Mesothelial cell of epicardium (in vitro differentiated cells): ENCODE measurements at places on chromosomes 2 and 18.

DNA sequence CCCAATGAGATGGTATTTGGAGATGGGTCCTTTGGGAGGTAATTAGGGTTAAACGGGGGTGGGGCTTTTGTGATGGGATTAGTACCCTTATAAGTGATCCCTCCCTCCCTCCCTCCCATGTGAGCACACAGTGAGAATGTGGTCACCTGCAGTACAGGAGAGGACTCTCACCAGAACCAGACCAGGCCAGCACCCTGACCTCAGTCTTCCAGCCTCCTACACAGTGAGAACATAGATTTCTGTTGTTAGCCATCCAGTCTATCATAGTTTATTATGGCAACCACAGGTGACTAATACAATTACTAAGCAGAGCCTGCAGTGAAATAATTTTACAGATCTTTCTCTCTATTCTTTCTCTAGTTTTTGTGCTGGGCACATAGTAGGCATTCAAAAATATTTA is 137.7 kb upstream of the PKDCC start:
- DNase-seq, result no peak

GRCh38 chr2:169741-170140 is 94.1 kb downstream of the SH3YL1 start:
- no peak for DNase-seq

GRCh38 chr18:63206433-63207142 is 113.0 kb downstream of the BCL2 start:
- DNase-seq, result no peak

GRCh38 chr2:69724540-69725159 is 17.3 kb upstream of the ANXA4 start:
- peak; percentile 65 for DNase-seq

DNA sequence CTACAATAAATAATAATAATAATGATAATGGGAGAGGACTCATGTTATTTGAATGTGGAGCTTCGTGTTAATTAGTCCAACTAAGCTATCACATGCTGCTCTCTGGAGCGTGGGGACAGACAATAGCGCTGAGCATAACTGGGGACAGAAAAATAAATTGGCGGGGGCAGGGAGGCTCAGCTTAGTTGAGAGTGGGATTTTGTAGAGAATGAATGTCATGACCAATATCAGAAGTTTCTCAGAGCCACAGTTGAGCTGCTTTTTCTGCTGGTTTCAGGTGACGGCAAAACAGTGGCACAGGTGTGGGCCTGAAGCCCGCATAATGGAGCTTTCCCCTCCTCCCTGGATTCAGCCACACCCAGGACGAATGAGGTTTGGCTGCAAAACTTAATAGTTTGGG is 111.1 kb upstream of the CAB39 start:
- DNase-seq, result no peak

GRCh38 chr2:133130548-133131246 is 437.6 kb downstream of the NCKAP5 start:
- DNase-seq, result no peak

DNA sequence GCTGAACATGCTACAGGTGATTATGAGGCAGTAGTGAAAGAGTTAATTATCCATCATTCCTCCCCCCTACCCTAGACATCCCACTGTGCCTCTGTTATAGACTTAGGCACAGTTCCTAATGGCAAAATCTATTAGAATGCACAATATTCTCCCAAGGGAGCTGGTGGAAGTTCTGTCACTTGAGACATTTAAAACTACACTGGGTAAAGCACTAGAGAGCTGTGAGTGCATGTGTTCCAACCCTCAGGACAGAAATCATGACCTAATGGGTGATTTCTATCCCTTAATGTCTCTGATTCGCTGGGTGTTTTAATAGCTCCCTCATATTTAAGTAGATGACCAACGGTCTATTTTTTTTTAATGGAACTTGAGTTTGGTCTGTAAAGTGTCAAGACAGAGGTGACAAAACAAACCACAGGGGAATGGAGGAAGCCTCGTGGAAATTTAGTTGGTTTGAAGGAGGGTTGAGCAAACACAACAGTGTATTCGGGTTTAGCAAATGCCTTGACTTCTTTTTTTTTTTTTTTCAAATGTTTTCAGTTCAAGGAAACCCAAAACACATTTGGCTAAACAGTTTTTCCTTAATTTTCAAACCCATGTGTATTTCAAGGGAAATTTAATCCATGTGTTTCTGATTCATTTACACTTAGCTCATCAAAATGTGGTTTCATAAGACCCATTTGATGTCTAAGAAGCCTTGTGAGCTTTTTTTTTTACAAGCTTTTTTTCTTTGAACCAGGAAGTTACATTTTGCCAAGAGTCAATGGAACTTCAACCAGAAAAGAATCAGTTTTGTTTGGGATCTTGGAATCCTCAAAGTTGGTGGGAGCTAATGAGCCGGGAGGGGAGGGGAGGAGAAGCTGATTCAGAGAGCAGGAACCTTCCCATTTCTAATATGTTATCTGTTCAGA is 665.1 kb upstream of the ZEB2 start:
- DNase-seq, result no peak

DNA sequence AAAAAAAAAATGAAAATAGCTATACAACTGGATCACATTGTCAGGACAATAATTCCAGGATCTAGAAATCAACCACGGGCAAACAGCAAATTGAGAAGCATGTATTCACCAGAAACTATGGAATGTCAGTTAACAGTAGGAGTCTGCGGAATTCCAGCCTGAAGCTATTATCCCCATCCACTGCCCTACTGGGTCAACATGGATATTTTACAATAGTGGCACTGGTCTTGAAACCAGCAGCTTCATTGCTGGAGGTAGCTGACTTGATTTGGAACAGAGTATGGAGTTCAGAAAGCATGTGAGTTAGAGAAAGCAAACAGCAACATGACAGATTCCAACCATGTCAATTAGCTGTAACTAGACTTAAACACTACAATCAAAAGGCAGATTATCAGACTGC is 55.7 kb upstream of the PDE1A start:
- no peak for DNase-seq

- DNase-seq, result no peak
Observed at GRCh38 chr2:20099780-20100179, 48.4 kb upstream of the LAPTM4A start.

DNA sequence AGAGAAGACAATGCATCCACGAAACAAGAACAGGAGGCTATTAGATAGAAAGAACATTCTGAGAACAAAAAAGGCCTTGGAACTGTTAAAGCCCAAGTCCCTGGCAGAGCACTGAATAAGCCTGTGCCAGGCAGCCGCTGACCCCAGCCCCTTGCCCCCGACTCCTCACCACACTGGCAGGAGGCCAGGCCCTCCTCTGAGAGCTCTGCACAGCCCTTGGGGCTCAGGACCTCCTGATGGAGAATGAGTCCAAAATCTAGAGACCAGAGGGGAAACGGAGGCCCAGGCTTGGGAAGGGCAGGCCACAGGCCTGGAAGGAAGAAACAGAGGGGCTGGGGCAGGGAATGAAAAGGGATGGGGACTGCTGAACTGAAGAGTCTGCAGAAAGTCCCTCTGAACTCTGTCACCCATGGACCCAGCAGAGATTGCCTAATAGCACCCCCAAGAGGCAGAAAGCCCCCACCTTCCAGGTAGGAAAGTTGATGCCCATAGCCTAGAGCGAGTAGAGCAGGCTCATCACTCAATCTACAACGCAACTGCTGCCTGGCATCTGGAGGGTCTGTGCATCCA is 18.3 kb upstream of the TNS1 start:
- no peak for DNase-seq

- no peak for DNase-seq
Observed at GRCh38 chr2:131077966-131078365, 15.3 kb downstream of the FAM168B start.

GRCh38 chr2:138107288-138107687 is 143.0 kb downstream of the HNMT start:
- DNase-seq, result no peak

DNA sequence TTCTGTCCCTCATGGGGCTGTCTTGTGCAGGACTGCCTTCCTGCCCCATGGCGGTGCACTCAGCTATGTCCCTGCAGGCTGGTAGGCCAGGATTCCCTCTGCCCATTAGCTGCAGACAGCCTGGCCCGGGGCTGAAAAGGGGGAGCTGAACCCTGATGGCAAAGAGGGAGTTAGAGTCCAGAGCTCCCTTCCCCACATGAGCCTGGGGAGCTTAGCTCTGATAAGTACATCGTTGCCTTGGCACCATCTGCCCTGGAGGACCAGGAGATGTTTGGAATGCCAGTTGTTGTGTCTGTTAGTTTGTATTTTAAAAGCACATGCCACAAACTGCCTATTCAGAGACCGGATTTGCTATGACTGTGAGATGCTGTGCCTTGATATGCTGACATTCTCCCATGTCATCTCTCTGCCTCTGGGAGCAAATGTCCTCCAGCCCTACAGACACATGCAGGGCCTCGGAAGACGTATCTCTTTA is 65.1 kb upstream of the AFF3 start:
- DNase-seq, result no peak

DNA sequence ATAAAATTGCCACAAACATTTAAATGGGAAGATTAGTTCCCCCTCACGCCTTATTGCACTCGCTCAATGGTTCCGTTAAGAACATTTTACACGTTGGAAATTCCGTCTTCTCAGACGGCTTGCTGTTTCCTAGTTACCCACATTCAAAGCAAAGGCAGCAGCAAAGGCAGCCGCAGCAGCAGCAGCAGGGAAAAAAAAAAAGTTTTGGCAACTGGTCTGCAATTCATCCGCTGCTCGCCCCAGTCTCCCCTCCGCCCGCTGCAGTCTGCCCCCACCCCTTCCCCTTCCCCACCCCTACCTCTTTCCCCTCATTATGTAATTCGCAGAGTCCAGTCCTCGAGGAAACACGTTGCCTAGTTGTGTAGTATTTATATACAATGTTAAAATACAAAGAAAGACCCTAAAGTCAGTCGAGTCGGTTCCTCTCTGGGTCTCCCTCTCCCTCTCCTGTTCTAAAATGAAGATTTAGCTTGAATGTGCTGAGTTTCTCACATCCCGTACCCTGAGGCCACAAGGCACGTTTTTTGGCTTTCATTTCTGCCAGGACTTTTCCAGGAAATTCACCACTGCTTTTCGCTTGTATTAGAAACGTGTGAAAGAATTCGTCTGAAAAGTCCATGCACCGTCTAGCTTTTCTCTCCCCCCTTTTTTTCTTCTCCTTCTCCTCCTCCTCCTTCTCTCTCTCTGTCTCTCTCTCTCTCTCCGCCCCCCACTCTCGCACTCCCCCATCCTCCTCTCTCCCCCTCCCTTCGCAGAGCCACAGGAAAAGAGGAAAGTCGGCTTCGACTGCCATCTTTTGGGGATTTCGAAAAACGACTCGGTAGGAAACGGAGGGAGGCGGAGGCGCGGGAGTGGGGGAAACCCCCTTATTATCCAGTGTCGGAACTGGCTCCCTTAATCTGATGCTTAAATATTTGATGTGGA is 140.0 kb downstream of the MEIS1 start:
- DNase-seq, result peak; percentile 72

- DNase-seq, result no peak
Observed at GRCh38 chr2:42044939-42045338, 2.9 kb upstream of the PKDCC start.

DNA sequence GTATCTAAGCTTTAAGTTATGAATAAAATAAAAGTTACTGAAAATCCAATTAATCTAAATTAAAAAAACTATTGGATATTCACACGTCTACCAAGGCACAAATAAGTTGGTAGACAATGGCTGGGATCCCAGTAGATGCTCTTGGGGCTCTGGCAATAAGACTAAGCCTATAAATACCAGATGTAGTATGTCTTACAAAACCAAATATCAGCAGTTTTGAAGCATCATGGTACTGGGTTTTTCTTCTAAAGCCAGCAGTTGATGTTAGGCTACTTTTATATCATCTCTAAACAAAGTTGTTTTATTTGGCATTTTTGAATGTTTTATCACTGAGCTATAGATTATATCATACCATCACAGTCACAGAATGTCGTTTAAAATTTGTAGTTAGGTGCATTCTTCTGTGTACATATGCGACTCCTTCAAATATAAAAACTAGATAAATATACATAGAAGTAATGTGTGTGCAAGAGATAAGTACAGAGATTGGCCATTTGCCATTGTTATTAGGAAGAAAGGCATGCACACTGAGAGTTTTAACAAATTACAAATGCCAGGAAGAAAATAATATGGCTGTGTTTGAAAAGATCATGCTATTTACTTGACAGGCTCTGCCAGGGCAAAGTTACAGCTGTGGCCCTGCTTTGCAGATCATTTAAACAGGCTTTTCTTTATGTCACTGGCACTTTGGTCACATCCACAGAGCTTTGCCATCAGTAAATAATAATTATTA is 21.6 kb upstream of the TMEM17 start:
- DNase-seq, result no peak

DNA sequence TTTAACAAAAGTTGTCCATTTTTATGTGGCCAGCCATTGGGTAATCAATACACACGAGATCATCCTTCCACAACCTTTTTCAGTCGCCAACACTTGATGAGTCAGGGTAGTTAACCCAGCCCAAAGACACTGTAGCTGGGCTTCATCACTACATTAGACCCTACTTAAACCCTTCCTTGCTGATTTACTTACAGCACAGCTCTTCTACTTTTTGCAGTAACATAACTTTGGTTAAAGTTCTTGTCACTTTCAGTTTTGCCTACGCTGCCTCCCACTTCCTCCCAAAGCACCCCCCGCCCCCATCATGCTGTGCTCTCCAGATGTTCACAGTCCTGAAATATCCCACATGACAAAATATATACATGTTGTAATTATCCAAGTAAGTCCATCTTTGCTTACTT is 103.6 kb downstream of the CDK15 start:
- no peak for DNase-seq

- no peak for DNase-seq
Observed at GRCh38 chr2:192286093-192286701, 91.5 kb upstream of the TMEFF2 start.

- no peak for DNase-seq
Observed at GRCh38 chr2:132550946-132551345, 119.1 kb downstream of the LYPD1 start.

DNA sequence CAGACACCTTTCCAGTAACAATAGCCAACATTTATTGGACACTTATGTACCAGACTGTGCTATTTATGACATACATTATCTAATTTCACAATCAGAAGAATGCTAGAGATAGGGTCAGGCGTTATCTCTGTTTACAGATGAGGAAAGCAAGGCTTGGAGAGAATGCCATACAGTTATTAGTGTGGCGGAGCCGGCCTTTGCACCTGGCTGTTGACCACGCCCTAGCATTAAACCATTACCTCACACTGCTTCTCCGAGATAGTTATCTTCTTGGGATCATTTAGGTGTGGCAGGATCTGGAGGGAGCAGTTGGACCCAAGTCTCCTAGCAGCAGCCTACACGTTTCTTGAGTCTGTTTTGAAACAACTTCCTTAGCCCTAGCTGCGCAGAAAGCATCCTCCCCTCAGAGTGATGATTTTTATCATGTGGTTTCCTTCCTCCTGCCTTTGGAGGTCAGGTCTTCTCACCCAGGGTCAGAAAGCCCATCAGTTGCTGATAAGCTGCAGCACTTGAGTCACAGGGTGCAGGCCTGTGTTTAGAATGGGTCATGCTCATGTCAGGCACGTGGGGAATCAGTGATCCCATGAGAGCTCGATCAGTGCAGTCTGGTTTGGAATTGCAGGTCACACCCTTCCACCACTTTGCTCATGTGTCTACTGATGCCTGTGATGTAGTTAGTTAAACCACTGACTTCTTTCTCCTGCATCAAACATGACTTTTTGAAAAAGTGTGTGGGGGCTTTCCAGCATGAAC is 118.2 kb downstream of the SPTBN1 start:
- DNase-seq, result no peak

- DNase-seq, result no peak
Observed at GRCh38 chr2:444937-445884, 157.3 kb upstream of the ALKAL2 start.
